GF-D8 (cell line): ENCODE measurements at places on chromosomes 13 and 19.

DNA sequence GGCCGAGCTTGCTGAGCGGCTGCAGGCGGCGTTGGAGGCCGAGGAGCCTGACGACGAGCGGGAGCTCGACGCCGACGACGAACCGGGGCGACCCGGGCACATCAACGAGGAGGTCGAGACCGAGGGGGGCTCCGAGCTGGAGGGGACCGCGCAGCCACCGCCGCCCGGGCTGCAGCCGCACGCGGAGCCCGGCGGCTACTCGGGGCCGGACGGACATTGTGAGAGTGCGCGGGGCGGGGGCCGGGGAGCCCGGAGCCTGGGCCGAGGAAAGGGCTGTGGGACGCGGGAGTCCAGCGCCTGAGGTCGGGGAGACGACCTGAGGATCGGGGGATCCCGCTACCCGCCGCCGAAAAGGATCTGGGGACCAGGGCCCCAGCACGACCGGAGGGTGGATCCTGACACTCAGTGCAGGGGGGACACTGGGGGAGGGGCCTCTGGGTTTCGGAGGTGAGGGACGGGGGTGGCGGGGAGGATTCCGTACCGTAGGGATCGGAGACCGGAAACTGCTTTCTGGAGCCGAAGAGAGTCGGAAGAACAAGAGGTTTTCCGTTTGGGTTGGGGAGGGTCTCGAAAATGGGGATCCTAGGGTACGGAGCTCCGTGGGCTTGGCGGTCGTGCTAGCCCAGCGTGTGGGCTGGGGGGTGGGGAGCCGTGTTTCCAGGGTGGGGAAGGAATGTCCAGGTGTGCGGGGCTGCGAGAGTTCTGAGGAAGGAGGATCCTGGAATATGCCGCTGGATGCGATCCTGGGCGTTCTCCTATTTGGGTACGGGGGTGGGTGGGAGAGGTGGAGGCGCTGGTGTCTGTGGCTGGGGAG is 616 bp downstream of the HNRNPUL1 start:
- no peak for DNase-seq

DNA sequence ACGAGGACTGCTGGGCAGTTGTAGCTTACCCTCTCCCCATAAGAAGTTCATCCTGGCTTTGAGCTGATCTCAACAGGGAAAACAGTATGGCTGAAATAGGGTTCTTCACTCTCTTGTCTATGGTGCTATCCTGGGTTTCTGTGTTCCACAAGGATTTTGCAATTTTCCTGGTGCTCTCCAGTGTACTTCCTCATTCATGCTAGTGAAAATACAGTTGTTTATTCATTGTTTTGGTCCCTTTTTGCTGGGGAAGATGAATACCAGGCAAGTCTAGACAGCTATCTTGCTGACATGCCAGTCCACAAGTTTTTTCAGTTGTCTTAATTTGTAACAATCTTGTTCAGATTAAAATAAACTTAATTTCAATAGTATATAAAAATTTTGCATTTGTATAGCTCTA is 306.5 kb downstream of the DLEU7 start:
- no peak for DNase-seq

GRCh38 chr19:42573642-42574041 is 21.1 kb downstream of the CEACAM8 start:
- DNase-seq: no peak

DNA sequence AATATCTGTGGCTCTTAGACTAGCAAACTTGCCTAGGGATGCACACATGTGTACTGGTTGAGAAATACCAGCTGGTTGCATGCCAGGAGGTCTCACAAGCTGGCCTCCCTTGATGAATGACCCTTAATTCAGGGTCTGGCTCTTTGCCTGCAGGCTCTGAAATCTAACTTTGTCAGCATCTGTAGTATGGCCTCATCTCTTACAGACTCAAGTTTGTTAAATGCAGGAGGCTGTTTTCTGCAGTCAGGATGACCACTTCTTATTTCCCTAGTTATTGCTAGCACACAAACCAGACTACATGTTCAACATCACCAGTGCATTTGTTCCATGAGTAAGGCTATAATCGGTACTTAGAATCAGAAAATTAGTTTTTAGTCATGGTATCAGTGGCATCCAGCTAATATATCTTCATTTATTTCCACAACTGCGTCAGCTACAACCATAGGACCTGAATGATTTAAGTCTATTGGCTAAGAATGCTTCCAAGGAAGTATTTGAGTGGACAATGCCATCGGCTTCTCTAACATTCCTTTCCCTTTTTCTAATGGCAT is 23.3 kb upstream of the POSTN start:
- no peak for DNase-seq

- no peak for DNase-seq
Observed at GRCh38 chr13:44236370-44236769, 137.3 kb upstream of the SERP2 start.

DNA sequence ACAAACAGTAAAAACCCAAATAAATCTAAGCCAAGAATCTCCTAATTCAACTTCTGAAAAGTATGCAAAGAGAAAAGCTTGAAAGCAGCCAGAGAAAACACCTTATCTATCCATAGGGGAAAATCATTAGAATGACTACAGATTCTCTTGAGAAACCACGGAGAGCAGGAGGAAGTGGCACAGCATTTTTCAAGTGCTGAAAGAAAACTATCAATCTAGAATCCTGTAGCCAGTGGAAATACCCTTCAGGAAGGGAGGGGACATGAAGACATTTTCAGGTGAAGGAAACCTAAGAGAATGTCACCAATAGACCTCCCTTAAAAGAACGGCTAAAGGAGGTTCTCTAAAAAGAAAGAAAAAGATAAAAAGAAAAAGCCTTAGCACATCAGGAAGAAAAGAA is 66.2 kb upstream of the XPO4 start:
- DNase-seq: peak; percentile 14

GRCh38 chr13:59946944-59947343 is 216.8 kb downstream of the DIAPH3 start:
- DNase-seq: no peak

- DNase-seq: no peak
Observed at GRCh38 chr13:52961256-52961910, 67.2 kb upstream of the OLFM4 start.

- DNase-seq: no peak
Observed at GRCh38 chr13:102558029-102558428, 38.8 kb upstream of the TPP2 start.

DNA sequence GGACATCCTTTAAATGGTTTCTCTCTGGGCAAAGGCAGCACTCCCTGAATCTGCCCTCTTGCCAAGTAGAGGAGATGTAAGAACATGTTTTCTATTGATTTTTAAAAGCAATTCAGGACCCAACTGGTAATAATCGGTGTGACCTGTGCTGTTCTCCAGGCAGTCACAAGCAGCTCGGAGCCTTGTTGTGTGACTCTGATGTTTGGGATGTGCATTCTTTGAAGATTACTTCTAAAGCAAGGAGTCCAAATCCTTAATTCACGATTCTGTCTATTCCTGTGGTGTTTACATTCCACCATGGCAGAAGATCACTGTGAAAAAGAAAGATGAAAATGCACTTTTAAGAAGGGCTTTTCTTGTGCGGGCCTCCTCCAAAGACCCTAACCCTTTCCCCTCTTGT is 122.3 kb upstream of the ZNF536 start:
- no peak for DNase-seq

DNA sequence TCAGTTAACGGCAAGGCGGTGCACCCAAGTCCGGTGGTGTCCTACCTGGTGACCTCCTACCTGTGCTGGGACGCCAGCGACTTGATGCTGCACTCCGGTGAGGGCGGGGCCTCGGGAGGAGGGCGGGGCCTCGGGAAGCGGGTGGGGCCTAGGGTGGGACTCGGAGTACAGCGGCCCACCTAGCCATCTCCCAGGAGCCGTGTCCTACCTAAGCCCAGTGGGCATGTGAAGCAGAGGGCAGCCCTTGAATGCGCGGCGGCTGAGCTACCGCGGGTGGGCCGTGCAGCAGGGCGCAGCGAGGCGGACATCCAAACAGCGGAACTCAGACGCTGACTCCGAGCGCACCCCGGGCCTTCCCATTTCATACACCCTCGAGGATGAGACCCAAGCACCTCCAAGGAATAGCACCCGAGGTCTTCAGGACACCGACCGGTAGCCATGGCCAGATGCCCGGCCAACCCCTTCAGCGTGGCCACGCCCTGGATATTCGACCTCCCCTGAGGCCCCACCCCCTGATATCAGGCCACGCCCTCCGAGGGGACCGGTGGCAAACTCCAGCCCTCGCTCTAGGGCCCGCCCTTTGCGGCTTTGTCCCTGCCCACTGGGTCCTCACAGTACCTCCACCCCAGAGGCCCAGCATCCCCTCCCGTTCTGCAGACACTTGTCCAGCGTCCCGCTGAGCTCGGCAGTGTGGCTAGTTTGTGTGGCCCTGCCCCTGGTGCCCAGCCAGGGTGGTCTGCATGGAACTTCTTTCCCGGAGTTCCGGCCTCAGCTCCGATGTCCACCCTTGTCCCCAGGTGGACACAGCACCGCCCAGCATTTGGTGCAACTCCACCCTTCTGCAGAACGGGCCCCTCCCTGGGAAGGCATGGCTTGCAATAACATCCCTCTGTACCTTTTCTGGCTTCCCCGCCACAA is 5.4 kb downstream of the KLK1 start:
- DNase-seq: no peak

DNA sequence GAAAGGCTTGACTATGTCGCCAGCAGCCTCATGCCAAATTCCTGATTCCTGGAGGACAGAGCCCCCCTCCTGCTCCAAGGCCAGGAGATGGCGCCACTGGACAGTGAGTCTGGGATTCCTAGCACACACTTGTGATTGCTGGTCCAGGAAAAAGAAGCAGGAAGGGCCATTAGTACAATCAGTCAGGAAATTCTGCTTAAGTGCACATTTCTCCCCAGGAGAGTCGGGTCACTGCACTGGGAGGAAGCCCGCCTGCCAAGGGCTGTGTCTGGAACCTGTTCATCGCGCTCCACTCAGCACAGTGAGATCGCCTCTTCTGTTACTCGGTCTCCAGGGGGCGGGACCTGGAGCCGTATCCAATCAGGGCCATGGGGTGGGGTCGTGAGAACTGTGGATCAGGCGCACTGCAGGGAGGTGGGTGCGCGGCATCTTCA is 65.1 kb downstream of the ZNF823 start:
- no peak for DNase-seq

DNA sequence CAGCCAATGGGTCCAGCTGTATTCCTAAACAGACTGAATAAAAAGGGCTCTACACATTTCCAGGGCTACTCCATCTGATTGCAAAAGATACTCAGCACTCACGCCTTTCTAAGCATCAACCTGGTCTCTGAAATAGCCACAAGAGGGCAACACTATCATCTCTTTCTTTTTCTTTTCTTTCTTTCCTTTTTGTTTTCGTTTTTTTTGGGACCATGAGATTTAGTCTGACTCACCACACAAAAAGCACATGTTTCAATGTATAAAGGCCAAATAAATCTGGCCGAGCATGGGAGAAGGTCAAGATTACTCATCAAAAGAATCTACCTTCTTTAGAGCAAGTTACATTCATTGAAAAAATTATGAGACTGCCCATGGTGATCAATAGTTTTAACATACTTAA is 805.6 kb upstream of the ARGLU1 start:
- DNase-seq: no peak

DNA sequence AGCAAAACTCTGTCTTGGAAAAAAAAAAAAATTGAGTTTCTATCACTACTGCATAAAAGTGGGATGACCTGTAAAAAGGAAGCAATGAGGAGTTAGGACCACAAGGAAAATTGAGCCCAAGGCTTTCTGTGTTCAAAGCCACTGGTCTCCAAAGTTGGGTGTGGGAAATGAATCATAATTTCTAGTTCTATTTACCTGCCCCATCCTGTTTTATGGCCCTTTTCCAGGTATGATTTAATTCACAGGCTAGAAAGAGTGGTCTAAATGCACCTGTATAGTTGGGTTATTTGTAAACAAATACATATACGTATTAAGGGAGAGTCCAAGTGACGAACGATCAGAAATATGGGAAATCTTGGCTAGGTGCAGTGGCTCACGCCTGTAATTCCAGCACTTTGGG is 5.9 kb upstream of the DCAF15 start:
- no peak for DNase-seq

DNA sequence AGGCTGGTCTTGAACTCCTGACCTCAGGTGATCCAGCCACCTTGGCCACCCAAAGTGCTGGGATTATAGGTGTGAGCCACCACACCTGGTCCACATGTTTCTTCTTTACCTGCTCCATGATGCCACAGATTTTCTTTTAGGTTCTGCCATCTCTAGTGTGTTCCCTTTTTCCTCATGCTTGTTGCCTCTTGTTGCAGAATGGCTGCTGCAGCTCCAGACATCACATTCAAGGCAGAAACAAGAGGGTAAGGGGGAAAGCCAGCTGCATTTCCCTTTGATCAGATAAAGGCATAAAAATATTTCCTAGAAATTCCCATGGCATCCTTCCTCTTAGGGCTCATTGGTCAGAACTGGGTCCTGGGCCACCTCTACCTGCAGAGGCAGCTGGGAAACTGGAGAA is 12.3 kb upstream of the CCDC124 start:
- DNase-seq: no peak

- no peak for DNase-seq
Observed at GRCh38 chr19:42595550-42596172, 937 bp upstream of the CEACAM8 start.

- no peak for DNase-seq
Observed at GRCh38 chr13:23632741-23633140, 62.5 kb downstream of the TNFRSF19 start.

GRCh38 chr13:46181840-46182490 is at the start of gene LCP1:
TSS of gene LCP1 (minus strand) at chr13:46182177. CDS start at chr13:46159662, 22,515 bp downstream.
- peak; percentile 94 for DNase-seq

- DNase-seq: no peak
Observed at GRCh38 chr13:101520672-101521071, 68.2 kb downstream of the ITGBL1 start.

- no peak for DNase-seq
Observed at GRCh38 chr19:6531163-6531955, 533 bp downstream of the TNFSF9 start.

DNA sequence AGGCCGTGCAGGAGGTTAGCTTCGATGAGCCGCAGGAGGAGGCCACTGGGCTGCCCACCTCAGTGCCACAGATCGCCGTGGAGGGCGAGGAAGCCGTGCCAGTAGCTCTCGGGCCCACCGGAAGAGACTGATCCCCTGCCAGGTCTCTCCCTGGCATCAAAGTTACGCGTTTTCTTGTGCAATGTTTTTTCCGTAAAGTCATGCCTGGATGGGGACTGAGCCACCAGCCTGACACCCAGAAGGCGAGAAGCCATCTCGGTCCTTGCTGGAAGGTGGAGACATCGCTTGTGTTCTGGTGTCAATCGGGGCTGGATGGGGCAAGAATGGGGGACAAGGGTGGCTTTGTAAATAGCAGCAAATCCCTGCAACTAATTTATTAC is 3.4 kb upstream of the PIK3R2 start:
- DNase-seq: no peak
